H9 (cell line): ENCODE measurements at places on chromosomes 13 and 19.
A peak's percentile ranks its signal among the peaks of the same experiment; 100 is the strongest.

DNA sequence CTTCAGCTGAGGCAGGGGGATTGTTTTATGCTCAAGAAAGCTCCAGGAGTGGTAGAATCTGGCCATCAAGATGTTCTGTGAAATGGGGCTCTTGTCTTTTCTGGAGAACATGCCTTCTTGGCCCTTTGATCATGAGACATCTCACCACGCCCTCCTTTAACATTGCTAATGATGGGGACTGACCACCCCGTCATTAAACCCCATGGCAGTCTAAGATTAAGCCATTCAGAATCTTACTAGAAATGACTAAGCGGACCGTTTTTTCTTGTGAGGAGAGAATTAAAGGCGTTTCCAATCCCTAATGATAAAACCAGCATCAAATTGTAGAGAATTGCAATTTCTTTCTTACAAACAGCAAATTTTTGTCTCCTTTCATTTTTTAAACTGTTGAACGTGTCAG lies 89.4 kb downstream of the COL4A2 start:
- no peak for DNase-seq

- DNase-seq, result no peak
These were observed 21.6 kb upstream of the NAA16 start for GRCh38 chr13:41289463-41289881.

- DNase-seq, result no peak
These were observed 89.4 kb downstream of the SLC25A15 start for GRCh38 chr13:40878823-40879222.

DNA sequence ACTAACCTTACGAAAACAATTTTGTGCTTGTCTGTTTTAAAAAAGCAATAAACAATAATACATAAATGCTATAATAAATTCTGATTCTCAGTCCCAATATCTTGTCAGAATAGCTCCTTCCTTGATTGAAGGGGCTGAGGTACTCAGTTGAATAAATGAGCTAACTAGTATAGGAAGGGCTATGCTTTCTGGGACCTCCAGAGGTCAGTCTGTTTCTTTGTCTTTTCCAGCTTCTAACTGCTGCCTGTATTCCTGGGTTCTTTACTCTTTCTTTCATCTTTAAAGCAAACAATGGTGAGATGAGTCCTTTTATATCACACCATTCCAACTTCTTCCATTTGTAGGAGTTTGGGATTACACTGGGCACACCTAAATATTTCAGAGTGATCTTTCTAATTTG lies 1297.0 kb upstream of the ATXN8OS start:
- DNase-seq, result no peak

DNA sequence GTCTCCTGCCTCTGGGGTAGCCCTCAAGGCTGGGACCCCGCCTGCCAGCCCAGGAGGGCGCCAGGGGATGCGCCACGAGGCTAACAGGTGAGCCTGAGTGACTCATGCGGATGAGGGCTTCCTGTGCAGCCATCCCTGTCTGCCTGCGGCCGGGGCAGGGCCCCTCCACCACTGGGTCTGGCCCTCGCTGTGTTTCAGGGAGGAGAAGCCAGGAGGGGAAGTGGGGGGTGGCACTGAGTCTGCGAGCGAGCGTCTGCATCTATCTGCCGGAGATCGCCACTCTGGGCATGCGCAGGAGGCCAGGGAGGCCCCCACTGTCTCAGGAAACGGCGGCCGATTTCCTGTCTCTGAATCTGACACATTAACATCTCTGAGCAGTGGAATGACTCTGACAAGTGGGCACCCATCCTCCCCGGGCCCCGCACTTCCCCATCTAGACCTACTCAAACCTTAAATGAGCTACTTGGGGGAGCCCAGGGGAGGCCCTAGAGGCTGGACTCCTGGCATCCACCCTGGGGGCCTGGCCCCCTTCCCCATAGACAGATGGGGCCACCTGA lies 19.7 kb downstream of the RFX1 start:
- peak; percentile 93 for DNase-seq

GRCh38 chr13:70490320-70490935 lies 382.2 kb upstream of the KLHL1 start:
- DNase-seq, result no peak

GRCh38 chr13:61013796-61014195 lies 401.9 kb downstream of the PCDH20 start:
- no peak for DNase-seq

DNA sequence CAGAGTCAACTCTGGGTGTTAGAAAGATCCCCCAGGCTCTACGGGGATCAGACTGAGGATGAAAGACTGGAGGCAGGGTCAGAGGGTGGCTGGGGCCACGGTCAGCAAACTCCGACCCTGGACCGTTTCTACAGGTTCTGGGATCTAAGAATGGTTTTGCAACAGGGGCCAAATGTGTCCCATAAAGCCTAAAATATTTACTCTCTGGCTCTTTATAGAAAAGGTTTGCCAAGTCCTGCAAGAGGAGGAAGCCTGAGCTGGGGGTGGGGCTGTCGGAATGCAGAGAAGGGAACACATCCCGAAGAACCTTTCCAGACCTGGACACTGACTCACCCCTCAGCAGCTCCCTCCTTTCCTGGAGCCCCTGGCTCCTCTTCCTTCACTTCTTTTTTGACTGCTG lies 20.7 kb downstream of the LIG1 start:
- DNase-seq, result no peak

- DNase-seq, result no peak
These were observed 282.0 kb downstream of the DNAJC15 start for GRCh38 chr13:43305416-43305815.

GRCh38 chr13:98285317-98285716 lies 108.2 kb upstream of the RNF113B start:
- no peak for DNase-seq

GRCh38 chr19:19461671-19462622 lies 53.4 kb downstream of the TSSK6 start:
- DNase-seq, result peak; percentile 97

- DNase-seq, result no peak
These were observed 2044.9 kb upstream of the PCDH20 start for GRCh38 chr13:63460462-63461090.

- DNase-seq, result no peak
These were observed 364.2 kb downstream of the KLF5 start for GRCh38 chr13:73422973-73423372.

- DNase-seq, result no peak
These were observed 931.0 kb upstream of the MIR17HG start for GRCh38 chr13:90416519-90416918.

DNA sequence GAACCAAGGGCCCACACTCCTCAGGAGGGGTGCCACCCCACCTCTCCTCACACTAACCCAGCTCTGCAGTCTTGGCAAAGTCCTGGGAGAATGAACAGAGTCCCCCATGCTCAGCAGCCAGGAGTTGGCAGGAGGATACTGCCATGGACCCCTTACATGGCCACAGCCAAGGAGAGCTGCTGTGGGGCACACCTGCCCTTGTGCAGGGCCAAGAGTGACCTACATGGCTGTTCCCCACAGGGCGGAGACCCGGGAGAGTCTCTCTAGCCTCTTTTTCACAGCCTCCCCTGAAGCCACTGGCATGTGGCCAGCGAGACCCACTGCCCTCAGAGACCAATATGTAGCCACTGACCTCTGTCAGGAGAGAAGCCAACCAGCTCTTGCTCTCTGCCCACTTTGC lies 45.9 kb upstream of the VSTM2B start:
- no peak for DNase-seq

DNA sequence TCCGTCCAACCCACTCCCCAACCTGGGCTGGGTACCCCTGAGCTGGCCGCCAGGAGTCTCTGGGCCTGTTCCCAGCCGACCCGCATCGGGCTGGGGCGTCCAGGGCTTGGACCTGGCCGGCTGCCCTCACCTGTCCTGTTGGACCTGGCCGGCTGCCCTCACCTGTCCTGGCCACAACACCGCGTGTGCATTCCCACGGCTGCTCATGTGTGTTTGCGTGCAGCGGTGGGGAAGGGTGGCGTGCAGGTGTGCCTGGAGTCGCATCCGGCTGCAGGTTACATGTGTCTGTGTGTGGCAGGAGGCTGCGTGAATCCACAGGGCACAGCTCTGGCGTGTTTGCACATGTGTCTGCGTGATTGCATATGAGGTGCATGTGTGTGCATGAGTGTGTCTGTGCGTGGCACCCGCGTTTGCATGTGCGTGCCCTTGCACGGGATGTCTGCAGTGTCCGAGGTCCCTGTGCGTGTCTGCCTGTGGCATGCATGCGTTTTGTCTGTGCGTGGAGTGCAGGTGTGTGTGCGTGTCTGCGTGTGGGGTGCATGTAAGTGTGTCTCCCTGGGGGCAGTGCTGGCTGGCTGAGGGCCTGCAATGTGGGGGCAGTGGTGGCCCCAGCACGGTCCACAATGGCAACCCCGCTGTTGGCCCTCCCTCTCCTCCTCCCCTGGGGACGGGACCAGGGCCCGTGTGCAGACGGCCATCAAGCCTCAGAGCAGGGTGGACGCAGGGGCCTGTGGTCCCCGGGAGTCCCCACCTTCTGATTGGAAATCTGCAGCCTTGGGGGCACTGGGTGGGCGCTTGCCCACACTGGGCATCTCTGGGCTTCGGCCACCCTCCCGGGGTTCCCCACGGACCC lies 3.4 kb downstream of the EFNA2 start:
- no peak for DNase-seq

- DNase-seq, result no peak
These were observed 83.3 kb downstream of the CRYL1 start for GRCh38 chr13:20442375-20442774.

DNA sequence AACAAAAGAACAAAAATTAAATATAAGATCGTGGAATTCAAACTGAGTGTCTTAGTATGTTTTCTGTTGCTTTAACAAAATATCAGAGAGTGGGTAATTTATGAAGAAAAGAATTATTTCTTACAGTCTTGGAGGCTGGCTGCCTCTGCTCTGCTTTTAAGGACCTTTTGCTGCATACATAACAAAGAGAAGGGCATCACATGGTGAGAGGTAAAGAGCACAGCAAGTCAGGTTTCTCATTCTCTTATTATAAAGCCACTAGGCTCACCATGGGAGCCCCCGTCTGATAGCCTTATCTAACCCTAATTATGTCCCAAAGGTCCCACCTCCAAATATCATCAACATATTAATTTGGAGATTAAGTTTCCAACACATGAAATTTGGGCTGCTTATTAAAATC lies 231.3 kb downstream of the SLITRK6 start:
- no peak for DNase-seq

DNA sequence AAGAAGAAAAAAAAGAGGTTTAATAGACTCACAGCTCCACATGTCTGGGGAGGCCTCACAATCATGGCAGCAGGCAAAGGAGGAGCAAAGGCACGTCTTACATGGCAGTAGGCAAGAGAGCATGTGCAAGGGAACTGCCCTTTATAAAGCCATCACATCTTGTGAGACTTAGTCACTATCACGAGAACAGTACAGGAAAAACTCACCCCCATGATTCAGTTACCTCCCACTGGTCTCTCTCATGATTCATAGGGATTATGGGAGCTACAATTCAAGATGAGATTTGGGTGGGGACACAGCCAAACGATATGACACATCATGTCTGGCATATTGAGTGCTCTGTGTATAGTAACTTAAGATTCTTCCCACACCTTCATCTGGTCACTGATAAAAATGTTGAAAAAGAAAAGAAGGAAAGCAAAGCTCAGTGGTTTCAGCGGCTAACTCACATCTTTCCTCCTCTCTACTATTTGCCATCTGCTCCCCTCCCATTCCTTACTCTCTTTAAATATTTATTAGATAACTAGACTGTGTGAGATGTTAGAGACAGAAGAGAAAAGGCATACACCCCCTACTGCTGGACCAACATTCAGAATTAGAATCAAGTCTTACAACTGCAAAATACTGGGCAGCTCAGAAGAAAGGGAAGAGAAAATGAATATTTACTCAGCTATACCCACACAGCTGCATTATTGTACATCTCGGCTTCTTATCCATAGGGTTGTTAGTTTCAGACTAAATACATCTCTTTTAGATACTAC lies 60.1 kb upstream of the AKAP11 start:
- no peak for DNase-seq

DNA sequence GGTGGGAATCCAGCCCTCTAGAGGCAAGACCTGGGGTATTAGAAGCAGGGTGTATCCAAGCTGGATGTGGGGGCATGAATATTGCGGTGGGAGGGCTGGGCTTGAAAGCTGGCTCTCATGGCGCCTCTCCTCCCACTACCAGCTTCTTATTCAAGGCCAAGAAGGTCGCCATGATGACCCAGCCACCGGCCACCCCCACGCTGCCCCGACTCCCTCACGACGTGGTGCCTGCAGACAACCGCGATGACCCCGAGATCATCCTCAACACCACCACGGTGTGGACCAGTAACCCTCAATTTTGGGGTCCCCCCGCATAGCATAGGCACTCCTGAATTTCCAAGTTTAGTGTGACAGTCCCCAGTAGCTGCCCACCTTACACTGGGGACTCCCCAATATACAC lies 41.7 kb downstream of the RYR1 start:
- DNase-seq, result no peak

GRCh38 chr13:91203430-91203829 lies 144.1 kb upstream of the MIR17HG start:
- no peak for DNase-seq

DNA sequence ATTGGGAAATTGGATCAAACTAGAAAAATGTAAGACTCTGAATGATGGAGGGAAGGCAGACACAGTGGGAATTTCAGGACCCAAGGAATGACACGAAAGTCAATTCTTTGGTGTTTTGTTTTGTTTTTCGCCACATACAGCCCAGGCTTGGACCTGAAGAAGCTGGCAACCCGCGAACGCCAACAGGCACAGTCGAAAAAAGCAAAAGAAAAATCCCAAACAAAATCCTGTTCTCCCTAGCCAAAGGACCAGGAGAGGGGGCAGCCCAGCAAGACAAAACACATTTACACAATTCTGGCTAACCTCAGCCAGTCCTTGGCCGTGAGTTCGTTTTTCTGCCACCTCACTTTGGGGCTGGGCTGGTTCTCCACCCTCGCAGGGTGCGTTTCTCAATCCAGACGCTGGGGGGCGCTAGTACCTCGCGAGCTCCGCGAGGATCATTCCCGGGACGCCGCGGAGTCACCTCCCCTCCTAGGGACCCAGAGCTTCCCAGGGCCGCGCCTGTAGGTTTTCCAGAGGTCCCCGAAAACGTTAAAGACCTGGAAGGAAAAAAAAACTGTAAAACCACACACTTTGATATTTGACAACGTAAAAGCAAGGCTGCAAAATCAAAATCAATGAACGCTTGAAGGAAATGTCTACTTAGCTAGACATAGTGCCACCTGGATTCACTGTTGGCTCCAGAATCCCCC lies 34.9 kb upstream of the TPM4 start:
- peak; percentile 88 for DNase-seq

DNA sequence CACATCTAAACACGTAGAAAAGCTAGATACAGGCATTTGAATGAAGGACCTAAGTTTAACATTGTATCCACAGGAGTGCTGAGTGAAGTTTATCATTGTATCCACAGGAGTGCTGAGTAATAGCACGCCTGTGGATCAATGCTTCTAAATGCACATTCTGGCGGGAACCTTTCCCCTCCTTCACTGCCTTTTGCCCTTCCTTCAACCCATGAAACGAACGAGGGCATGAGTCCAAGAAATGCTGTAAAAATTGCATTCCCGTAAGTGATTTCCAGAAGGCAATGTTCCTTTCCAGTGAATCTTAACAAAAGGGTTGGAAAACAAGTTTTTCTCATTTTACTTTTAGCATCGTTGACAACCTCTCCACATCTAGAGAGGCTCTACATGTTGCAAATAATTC lies 88.1 kb downstream of the ZDHHC20 start:
- DNase-seq, result no peak
